ENCODE measurements at places on chromosomes 4 and X. TPM values are rescaled to one million over a fixed set of nuclear protein-coding genes. Genes with fewer than 3 reads are reported as not detected.

DNA sequence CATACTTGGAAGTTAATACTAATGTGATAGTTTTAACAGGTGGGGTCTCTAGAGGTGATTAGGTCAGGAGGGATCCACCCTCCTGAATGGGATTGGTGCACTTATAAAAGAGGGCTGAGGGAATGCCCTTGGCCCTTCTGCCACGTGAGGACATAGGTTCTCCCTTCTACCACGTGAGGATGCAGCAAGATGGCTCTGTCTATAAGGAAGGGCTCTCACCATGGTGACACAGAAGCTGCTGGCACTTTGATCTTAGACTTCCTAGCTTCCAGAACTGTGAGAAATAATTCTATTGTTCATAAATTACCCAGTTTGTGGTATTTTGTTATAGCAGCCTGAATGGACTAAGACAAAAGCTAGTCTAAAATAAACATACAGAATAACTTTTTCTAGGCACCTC, 1.0 kb downstream of the AADAT start:
- H3K36me3 ChIP-seq: no peaks in the 10 kb centered on the region
- no peak overlapping the region for H3K4me3 ChIP-seq
- no peak for DNase-seq
- H3K27ac ChIP-seq: no peak overlapping the region

GRCh38 chr4:114225436-114225835, 246.0 kb upstream of the ARSJ start:
- no peak overlapping the region for H3K4me3 ChIP-seq
- H3K27ac ChIP-seq: no peak overlapping the region
- no peaks in the 10 kb centered on the region for H3K27me3 ChIP-seq
- H3K36me3 ChIP-seq: no peaks in the 10 kb centered on the region

- peak within 1 kb of the TSS; percentile 55 for H3K4me3 ChIP-seq
- no peaks in the 10 kb centered on the region for H3K4me1 ChIP-seq
- H3K27me3 ChIP-seq: no peaks in the 10 kb centered on the region
- H3K27ac ChIP-seq: peak within 1 kb of the TSS; percentile 91
Measured at GRCh38 chrX:154378799-154379568, at the start of gene EMD. EMD (plus strand) TSS chrX:154379295; CDS start chrX:154379485, 190 bp downstream.

GRCh38 chrX:9340598-9341290, 124.1 kb upstream of the TBL1X start:
- no peak for DNase-seq
- no peaks in the 10 kb centered on the region for H3K36me3 ChIP-seq
- H3K4me1 ChIP-seq: no peaks in the 10 kb centered on the region
- H3K27me3 ChIP-seq: no peaks in the 10 kb centered on the region
- peak overlapping the region; percentile 58 for H3K27ac ChIP-seq

DNA sequence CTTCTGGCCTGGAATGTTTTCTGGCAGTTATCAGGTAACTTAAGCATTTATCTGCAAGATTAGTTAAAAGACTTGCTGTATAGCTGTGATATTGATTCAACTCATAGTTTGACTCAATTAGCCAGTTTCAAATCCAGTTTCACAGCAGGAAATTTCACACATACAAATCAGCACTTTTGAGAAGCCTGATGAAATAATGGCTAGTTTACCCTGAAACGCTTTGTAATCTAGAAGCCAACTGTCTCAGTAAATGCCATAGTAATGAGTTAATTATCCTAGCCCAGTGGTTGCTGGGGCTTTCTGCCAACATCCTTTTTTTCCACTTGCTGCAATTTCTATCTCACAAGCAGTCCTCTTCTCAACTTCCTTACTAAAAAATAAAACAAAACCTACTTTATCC, 53.1 kb downstream of the ARHGEF38 start:
- no peaks in the 10 kb centered on the region for H3K27me3 ChIP-seq
- H3K4me3 ChIP-seq: no peak overlapping the region
- no peak overlapping the region for H3K27ac ChIP-seq
- no peaks in the 10 kb centered on the region for H3K36me3 ChIP-seq

DCAF8L2 gene
- total RNA-seq: not detected

TLR6 gene
- 0.19 TPM for total RNA-seq

CBLL2 gene
- total RNA-seq: not detected
